ENCODE measurements at places on chromosomes 7 and 10. TPM values are rescaled to one million over a fixed set of nuclear protein-coding genes. Genes with fewer than 3 reads are reported as not detected.
A peak's percentile ranks its signal among the peaks of the same experiment; 100 is the strongest.

- peaks cover 12% of the 10 kb centered on the region for H3K4me1 ChIP-seq
- DNase-seq: no peak
- H3K36me3 ChIP-seq: no peaks in the 10 kb centered on the region
- no peak overlapping the region for H3K4me3 ChIP-seq
- H3K27ac ChIP-seq: no peak overlapping the region
Observed at GRCh38 chr7:170551-171363, 21.6 kb upstream of the FAM20C start.

- H3K27ac ChIP-seq: no peak overlapping the region
- no peak overlapping the region for H3K4me3 ChIP-seq
- peak; percentile 45 for DNase-seq
- no peaks in the 10 kb centered on the region for H3K36me3 ChIP-seq
- H3K27me3 ChIP-seq: no peaks in the 10 kb centered on the region
- H3K4me1 ChIP-seq: no peaks in the 10 kb centered on the region
Observed at GRCh38 chr10:43125881-43126731, 12.1 kb upstream of the CSGALNACT2 start.

DNA sequence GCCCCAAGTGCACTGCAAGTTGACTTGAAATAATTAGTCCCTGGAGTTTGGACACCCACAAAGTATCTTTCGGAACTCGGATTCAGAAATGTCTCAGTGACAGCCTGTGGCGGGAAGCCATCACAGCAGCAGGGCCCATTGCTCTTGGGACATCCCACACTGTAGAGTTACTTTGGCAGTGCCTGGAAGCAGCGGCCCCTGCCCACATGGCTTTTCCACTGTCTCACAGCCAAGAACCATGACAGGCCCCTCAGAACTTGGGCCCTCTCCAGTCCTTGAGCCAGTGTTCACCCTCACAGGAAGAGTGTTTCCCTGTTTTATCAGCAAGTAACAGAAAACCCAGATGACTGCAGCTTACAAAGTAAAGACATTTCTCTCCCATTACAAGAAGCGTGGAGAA is 477.0 kb upstream of the GALNT17 start:
- no peaks in the 10 kb centered on the region for H3K36me3 ChIP-seq
- H3K27ac ChIP-seq: no peak overlapping the region
- H3K27me3 ChIP-seq: no peaks in the 10 kb centered on the region
- DNase-seq: peak; percentile 16
- H3K4me3 ChIP-seq: no peak overlapping the region
- no peaks in the 10 kb centered on the region for H3K4me1 ChIP-seq

GRCh38 chr10:49596836-49597235 is 13.3 kb upstream of the SLC18A3 start:
- no peaks in the 10 kb centered on the region for H3K36me3 ChIP-seq
- no peak overlapping the region for H3K27ac ChIP-seq
- no peaks in the 10 kb centered on the region for H3K27me3 ChIP-seq

DNA sequence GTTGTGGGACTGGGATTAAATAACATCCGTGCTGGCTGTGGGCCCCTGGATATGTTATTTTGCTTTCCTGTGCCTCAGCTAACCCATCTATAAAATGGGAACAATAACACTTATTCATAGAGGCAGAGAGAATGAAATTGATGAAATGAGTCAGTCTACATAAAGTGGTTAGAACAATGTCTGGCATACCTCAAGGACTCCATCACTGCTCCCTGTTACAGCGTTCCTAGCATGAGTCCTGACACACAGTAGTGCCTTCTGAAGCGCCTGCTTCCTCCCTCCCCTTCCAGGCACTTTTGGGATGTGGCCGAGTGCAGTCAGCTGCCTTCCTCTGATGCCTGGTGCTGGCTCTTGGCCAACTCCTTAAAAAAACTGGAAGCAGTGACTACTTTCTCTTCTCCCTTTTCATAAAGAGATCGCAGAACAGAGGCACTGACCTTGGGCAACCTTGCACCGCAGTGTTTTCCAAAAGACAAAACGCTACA is 108.4 kb upstream of the ZMIZ1 start:
- no peaks in the 10 kb centered on the region for H3K36me3 ChIP-seq
- peak; percentile 91 for DNase-seq
- H3K4me1 ChIP-seq: peaks cover 21% of the 10 kb centered on the region
- H3K4me3 ChIP-seq: no peak overlapping the region
- no peaks in the 10 kb centered on the region for H3K27me3 ChIP-seq

The HYAL4 gene
- polyA plus RNA-seq: not detected

The CNTNAP2 gene
- polyA plus RNA-seq: 1.0 TPM

Measured in adrenal gland (tissue), 19 donors.